Activated CD4-positive, alpha-beta T cell treated with anti-CD3 and anti-CD28 coated beads, Interleukin-2, Interleukin-6, amounts not matched to agents 100 ng/mL and 50 ng/mL, durations not matched to agents 16 hours and 8 hours (primary cell): ENCODE measurements at places on chromosomes 6 and 20.
A peak's percentile ranks its signal among the peaks of the same experiment; 100 is the strongest.

DNA sequence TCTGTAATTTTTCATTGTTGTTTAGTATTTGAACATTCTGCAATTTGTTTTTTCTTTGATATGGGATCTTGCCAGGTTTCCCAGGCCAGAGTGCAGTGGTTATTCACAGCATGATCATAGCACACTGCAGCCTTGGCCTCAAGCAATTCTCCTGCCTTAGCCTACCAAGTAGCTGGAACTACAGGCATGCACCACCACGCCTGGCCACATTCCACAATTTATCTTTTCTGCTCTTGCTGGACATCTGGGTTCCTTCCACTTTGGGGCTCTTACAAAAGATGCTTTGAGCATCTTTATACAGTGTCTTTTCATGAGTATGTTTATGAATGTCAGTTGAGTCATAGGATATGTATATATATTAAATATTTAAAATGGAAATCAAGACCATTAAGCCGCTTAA lies 42.0 kb downstream of the PGM3 start:
- DNase-seq: no peak

GRCh38 chr6:159249752-159250151 lies 80.6 kb downstream of the FNDC1 start:
- DNase-seq: no peak

- DNase-seq: no peak
Observed at GRCh38 chr6:31728767-31729514, at the start of gene DDAH2. DDAH2 (minus strand) TSS chr6:31729299; CDS start chr6:31729161, 138 bp downstream.

GRCh38 chr6:90421666-90422065 lies 125.0 kb upstream of the BACH2 start:
- DNase-seq: no peak

DNA sequence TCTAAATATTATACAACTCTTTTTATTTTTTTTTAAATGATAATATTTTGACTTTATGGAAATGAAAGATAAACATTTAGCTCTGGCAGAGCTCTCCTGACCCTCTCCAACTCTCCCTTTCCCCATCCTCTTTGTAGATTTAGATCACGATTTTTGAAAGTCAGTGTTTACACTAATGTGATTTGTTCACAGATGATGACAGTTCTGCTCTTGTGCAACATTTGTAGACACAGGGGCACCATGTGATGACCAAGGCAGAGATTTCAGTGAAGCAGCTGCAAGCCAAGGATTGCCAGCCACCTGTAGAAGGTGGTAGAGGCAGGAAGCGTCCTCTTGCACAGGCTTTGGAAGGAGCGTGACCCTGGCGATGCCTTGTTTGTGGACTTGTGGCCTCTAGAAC lies 483.2 kb downstream of the QKI start:
- no peak for DNase-seq

DNA sequence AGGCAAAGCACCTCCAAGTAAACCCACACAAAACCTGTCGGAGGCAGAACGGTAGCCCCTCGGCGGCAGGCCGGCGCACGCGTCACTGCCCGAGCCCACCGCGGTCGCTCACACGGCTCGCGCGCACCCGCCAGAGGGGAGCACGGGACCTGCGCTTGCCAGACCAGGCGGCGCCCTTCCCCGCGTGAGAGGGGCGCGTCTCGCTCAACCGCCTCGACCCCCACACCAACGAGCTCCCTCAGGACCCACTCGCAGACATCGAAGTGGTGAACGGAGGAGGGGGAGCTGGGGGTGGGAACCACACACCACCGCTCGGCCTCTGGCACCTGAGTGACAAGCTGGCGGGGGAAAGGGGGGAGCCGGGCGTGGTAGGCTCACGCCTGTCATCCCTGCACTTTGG lies 1513.4 kb upstream of the DEFB115 start:
- DNase-seq: no peak

GRCh38 chr6:118536478-118536877 lies 11.6 kb upstream of the PLN start:
- DNase-seq: no peak

GRCh38 chr6:6006428-6007365 lies at the start of gene NRN1:
NRN1 (minus strand) TSS chr6:6006925; CDS start chr6:6006749, 176 bp downstream.
- DNase-seq: no peak

- DNase-seq: no peak
Observed at GRCh38 chr6:15101130-15101529, 144.7 kb upstream of the JARID2 start.

GRCh38 chr20:5557123-5557522 lies 193.1 kb upstream of the SHLD1 start:
- DNase-seq: peak; percentile 65

DNA sequence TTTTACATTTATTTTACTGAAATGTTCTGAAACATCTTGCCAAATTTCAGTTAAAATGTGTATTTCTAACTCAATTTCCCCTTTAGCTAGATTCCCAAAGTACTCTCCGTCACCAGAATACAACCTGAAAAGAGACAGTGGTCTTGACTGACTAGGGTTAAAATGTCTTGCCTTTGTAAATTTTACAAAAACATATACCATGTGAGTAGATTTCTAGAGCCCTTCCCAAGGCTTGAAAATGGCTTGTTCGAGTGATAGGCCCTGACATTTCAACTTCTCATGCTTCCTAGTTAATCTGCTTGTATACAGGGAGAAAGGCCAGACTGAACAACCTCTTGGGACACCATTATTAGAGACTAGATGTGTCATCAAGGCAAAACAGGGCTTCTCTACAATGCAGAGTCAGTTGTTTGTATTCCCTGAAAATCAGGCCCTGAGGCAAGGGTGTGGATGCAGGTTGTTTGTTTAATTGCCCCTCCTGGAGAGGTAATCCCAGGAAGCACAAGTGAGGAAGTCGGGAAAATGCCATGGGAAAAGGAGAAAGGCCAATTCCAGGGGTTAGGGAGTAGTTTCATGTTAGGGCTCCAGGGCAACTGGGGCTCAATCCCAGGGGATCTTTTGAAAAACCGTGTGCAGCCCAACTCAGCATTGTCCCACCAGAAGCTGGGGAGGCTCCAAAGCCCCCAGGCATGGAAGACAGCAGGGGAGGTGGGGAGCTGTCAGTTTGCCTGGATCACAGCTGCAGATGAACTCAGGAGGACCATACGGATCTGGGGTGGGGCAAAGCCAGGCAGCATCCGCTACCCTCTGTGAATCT lies 11.6 kb upstream of the TFB1M start:
- DNase-seq: no peak
